Stimulated activated CD8-positive, alpha-beta memory T cell treated with anti-CD3 and anti-CD28 coated beads, Interleukin-15, amount 100 ng/mL, for 24 hours (primary cell): ENCODE measurements at places on chromosomes 4 and X.

DNA sequence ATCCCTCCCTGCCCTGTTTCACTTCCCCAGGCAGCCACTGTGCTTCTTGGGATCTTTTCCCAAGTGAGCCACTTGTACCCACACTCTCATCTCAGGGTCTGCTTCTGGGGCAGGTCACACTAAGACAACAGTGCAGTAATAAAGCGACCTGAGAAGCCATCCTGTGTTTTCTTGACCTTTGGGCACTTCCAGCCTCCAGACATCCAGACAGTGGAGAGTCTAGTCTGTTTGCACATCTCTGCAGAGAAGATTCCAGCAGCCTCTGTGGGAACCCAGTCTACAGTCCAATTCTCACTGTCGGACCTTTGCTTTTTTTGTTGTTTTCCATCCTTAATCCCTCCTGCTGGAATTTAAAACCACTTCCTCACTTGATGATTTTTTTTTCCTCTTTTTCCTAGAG is 50.3 kb upstream of the ATP6AP2 start:
- DNase-seq, result no peak

GRCh38 chr4:6586715-6587325 is 11.8 kb downstream of the MAN2B2 start:
- no peak for DNase-seq

DNA sequence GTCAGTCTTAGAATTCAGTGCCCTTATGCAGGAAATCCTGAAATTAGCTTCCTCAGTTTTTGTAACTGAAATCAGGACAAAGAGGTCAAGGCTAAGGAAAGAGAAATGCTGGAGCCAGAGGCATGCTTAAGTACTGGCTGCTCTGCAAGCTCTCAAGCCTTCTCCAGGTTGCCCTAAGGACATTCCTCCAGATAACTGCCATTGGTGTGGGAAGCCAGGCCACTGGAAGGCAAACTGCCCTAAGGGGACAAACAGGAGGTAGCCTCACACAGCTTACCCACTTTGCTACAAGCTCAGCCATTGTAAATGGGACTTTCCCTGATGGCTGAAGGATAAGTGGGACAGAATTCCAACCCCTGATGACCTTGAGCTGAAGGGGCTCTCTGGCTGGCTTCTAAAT is 606.9 kb upstream of the PCDH10 start:
- no peak for DNase-seq

- no peak for DNase-seq
These were observed 311.4 kb upstream of the NDST4 start for GRCh38 chr4:115424852-115425251.

GRCh38 chrX:10620121-10620699 is at the start of gene MID1:
MID1 (minus strand) TSS chrX:10620585; CDS start chrX:10567547, 53,038 bp downstream.
- no peak for DNase-seq

DNA sequence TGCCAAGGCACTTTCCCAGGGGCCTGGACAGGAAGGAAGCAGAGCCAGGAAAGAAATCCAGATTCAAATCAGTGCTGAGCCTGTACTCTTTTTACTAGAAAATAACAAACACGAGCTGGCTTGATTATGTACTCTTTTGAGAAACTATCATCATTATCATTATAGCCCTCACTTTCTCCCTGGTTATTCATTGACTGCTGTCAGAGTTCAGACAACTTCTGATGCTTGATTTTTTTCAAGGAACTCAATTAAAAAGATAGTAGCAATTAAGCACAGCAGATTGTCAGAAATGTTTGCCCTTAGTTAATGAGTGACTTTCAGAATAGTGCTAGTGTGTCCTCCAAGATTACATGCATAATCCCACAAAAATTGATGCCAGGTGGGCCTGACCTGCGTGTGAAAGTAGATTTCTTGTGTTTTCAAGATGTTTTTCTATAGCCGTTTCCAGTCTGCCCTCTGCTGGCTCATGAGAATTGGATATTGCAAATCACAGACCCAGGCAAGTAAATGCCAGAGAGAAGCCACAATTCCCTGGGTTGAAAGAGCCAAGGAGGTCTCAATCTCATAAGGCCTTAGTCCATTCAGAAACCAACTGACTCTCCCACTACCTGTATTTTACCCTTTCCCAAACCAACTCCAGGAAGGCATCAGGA is 14.3 kb upstream of the PNPLA4 start:
- DNase-seq, result no peak

DNA sequence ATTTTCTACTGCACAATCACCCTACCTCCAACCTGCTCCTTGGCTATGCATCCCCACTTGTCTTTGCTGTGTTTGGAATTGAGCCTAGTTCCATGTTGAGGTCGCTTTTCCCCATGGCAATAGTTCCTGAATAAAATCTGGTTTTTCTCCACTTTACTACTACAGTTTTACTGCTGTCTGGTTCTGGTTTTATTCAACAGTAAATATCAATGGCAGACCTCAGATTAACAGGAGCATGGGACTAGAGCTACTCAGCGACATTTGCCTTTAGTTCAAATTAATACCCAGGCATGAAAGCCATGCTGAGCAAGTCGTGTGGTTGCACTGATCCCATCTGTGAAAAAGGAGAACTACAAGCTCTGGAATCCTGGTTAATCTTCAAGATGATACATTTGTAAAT is 460.3 kb downstream of the GRXCR1 start:
- DNase-seq, result no peak

GRCh38 chr4:86393749-86394148 is 33.9 kb upstream of the MAPK10 start:
- DNase-seq, result no peak

- no peak for DNase-seq
These were observed 53.0 kb downstream of the CHST7 start for GRCh38 chrX:46626566-46626965.

DNA sequence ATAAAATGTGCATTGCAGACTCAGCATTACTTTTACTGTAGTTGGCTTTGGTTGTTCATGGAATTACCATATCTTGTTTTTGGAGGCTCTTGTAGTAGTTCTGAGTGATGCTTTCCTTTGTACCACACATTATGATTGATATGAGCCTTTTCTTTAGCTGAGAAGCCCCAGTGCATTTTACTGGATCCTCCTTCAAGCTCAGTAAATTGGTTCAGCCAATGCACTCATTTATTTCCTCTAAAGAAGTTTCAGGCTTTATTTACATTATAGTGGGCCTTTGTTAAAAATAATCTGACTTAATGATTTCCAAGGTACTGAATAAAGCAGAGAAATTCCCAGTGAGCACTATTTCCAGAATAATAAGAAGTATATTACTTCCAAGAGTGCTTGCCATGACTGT is 21.8 kb downstream of the UPRT start:
- DNase-seq, result no peak

GRCh38 chrX:3175659-3176438 is 134.6 kb downstream of the ARSF start:
- DNase-seq, result no peak

GRCh38 chr4:112060212-112060611 is 85.0 kb upstream of the FAM241A start:
- DNase-seq, result no peak

GRCh38 chr4:116180157-116180601 is 905.2 kb downstream of the TRAM1L1 start:
- DNase-seq, result no peak

GRCh38 chrX:149221230-149221629 is 283.9 kb downstream of the IDS start:
- DNase-seq, result no peak

GRCh38 chrX:141221611-141222010 is 20.7 kb downstream of the SPANXC start:
- no peak for DNase-seq

DNA sequence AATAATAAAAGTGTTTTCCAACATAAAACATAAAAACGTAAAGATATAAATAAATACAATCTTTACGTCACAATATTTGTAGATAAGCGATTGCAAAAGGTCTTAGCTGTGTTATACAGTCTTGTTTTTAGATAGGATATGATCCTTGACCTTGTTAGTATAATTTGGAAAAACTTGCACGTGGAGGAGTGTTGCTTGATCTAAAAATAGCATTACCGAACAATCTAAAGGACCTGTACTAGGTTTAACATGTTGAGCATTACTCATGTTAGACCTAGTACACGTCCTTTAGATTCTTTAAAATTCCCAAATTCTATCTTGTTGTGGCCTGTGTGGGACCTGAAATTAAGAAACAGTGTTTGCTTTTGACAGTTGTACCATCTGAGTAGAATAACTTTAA is 1.6 kb downstream of the METAP1 start:
- DNase-seq, result no peak

DNA sequence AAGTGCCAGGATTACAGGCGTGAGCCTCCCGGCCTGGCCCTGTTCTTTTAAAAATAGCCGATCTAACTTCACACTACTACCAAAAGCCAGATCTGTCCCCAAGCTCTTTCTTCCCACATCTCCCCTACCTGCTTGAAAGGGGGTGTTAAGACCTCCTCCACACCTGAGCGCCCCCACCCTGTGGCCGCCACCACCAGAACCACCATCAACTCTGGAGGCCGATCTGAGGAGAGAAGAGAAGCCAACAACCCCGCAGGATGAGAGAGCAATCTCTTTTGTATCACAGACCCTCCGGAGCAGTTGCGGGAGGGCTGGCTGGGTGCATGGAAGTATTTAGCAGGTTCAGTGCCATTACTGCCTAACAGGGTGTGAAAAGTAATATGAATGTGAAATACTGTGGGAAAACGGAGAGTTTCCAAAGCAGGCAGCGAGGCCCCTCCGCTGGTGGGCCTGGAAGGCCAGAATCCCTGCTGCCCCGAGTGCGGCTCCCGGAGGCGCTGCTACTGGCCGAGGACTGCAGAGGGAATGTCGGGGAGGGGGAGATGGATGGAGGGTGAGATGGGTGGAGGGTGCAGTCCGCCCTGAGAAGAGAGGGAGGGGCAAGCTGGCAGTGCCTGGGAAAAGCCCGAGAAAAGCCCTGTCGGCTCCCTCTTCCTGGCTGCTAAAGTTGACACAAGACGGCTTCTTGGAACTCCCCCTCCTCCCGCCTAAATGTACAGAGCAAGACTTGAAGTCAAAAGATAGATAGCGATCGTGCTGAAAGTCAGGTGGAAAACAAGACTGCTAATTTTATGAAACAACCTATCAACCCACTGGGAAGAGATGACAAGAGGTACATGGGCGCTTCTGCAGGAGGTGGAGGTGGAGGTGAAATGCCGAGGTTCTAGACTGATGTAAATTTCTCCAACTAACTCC is 22.3 kb downstream of the HAND2 start:
- no peak for DNase-seq

DNA sequence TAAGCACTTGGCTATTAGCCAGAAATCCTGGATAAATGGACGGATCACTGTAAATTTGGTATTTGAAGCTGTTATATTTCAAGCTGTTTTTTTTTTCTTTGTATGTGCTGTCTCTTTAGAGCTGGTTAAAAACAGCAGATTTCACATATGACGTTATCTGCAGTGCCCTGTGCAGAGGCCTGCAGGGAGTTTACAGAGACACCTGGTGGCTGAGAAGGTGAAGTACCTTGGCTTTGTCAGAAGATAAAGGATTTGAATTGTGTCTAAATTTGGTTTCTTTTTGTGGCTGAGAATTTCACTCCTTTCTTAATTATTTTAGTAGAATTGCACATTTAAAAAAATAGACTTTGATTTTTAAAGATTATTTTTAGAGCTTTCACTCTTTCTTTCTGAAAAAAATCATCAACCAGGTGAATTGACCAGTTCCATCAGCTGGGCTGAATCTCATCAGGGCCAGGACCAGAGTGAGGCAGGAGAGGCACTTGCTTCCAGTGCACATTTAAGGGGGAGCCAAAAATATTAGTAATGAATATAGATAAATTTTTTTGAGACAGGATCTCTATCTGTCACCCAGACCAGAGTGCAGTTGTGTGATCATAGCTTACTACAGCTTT is 9.6 kb upstream of the CHRNA9 start:
- DNase-seq, result no peak

DNA sequence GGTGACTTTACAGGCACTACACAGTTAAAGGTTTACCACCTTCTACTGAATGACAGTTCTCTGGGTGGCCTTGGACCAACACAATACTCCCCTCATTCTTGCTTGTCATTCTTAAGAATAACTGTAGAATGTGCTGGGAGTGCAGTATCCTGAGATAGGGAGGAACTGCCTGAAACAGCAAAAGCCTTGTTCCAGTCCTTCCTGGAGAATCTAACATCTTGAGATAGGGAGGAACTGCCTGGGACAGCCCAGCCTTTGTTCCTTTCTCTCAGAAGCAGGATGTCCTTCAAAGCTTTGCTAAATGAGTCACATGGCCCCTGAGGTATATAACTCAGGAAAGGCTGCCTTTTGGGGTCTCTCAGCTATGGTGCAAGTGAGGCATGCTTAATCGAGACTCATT is 145.7 kb upstream of the MBNL3 start:
- DNase-seq, result no peak

DNA sequence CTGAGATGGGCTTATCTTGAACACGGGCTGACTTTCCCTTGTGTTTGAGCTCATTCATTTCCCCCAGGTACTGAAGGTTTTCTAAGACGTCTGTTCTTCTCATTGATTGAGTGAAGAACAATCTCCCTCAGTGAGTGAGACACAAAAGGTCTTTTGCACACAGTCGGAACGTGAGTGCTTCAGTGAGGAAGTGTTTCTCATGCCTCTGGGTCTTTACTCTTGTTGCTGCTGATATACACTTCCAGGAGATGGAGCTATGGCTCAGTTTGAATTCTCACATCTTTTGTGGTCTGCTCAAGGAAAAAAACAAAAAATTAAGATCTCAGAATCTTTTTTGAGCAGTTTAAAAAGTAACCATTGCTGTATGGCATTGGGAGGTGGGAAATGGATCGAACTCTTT is 981.9 kb upstream of the TENM3 start:
- no peak for DNase-seq

GRCh38 chr4:124640022-124640730 is 72.4 kb downstream of the ANKRD50 start:
- no peak for DNase-seq

GRCh38 chrX:13123857-13124345 is 79.5 kb upstream of the FAM9C start:
- no peak for DNase-seq

- DNase-seq, result no peak
These were observed 47.9 kb downstream of the TRIM2 start for GRCh38 chr4:153252122-153252521.

GRCh38 chrX:10040961-10041360 is 73.8 kb downstream of the CLDN34 start:
- no peak for DNase-seq

DNA sequence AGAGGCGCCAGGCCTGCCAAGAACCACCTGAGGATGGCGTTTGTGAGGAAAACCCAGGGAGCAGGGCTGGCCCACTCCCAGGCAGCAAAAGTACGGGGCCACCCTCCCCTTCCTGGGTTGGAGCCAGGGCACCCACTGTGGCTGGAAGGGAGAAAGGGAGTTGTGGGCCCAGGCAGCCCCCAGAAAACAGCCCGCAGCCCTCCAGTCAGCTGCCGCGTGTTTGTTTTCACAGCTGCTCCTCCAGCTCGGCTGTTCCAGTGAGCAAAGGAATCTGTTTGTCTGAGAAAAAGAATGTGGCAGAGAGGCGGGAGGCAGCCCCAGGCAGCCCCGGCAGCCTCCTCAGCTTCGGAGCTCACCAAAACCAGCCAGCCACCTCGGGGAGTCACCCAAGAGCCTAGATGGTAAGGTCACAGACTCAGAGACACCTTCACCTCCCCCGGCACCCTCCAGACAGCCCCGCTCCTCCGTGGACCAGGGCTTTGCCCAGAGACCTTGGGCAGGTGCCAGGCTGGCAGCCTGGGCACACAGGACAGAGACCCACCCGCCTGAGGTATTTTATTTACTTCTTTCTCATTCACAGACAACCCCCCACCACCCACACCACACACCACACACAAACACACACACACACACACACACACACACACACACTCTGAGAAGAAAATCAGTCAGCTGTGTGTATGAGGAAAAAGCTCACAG is 338.1 kb downstream of the BCOR start:
- no peak for DNase-seq
